ENCODE measurements at places on chromosomes 2 and 18.

- DNase-seq: no peak
Observed at GRCh38 chr2:158381205-158381604, 75.3 kb downstream of the CCDC148 start.

- no peak for DNase-seq
Observed at GRCh38 chr2:232588680-232589585, 38.4 kb downstream of the EIF4E2 start.

DNA sequence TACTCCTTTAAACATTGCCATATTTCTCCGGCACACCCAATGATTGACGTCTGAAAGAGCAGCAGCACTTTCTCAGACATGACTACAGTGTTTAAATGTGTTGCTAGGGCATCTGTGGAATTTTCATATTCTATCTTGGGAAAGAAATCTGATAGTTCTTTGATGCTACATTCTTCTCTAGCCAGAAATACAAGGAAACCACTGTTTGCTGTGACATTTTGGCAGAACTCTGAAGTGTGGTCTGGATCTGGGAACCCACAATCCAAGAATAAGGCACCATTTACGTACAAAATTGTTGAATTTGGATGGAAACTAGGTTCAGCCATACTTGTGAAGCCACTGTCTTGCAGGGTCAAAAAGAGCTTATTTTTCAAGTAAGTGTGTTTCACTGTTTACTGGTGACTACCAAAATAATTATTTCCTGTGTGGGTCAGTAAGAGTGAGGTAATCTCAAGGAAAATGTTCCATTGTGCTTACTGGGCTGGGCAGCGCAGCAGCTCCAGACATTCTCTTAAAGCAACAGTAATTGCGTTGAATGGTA, 21.3 kb upstream of the CD28 start:
- DNase-seq: no peak

GRCh38 chr2:145460112-145460511, 940.2 kb upstream of the ZEB2 start:
- DNase-seq: no peak

DNA sequence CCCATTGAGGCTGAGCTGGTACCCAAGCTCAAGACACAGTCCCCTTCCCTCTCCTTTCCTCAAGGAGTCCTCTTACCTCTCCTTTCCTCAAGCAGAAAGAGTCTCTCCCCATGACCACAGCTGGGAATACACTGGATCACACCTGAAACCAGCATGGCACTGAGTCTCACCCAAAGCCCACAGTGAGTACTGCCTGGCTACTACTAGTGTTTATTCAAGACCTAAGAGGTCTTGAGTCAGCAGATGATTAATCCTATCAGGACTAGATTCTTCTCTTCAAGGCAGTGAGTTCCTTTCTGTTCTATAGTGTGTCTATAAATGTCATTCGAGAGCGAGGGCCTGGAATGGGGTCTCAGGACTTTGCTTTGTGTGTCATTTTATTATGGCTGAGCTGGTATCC, 111.4 kb downstream of the METTL4 start:
- DNase-seq: no peak

DNA sequence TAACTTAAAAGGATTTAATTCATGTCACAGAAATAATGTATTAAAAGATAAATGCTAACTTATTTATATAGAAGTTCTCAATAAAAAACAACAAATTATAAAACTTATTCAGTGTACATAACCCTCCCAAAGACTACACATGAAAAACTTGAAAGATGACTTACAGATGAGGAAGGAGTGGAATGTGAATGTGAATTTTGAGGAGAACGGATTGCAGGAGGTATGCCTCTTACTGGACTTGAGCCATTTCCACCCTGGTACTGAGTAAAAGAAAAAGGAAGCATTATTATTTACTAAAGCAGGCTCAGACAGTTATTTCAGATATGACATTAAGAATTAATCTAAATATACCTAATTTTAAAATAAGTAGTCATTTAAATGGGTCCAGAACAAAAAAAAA, 104.4 kb downstream of the TLK1 start:
- no peak for DNase-seq

- DNase-seq: no peak
Observed at GRCh38 chr2:20723543-20723942, 56.6 kb downstream of the GDF7 start.

DNA sequence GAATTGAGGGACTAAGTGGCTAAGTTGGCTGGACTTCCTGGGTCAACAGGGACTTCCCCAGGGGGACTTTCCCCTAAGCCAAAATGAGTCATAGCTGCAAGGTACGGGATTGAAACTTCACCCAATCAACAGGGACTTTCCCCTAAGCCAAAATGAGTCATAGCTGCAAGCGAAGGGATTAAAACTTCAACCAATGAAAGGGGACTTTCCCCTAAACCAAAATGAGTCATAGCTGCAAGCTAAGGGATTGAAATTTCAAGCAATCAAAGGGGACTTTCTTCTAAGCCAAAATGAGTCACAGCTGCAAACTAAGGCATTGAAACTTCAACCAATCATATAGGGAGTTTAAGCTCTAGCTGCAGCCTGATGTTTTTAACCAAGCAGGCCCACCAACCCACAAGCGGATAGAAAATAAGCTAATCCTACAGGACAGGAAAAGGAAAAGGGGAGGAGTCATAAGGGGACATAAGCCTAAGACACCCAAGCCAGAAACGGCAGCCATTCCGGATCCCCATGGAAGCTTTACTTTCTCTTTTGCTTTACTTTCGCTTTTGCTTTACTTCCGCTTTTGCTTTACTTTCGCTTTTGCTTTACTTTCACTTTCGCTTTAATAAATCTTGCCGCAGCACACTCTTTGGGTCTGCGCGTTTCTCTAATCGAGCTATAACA, 1375.4 kb upstream of the CELF4 start:
- no peak for DNase-seq

GRCh38 chr2:230866756-230867523, 2.2 kb downstream of the ITM2C start:
- no peak for DNase-seq

DNA sequence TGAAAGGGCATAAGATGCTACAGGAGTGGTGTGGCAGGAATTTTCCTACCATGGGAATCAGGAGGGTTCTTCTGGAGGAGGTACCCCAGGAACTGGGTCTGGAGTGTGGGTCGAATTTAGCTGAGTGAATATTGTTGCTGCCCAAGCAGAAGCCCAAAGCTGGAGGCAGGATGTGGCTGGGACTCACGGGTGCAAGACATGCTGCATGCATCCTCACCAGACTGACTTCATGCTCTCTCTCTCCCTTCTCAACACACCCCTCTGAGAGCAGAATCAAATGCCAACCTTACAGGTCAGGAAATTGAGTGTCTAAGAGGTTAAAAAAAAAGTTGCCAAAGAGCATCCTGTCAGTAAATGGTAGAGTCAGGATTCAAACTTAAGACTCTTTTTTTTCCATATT, 78.8 kb upstream of the TTC39C start:
- no peak for DNase-seq

GRCh38 chr2:119549241-119549640, 5.0 kb downstream of the CFAP221 start:
- no peak for DNase-seq

- DNase-seq: no peak
Observed at GRCh38 chr2:73036766-73037165, 34.7 kb downstream of the SFXN5 start.

DNA sequence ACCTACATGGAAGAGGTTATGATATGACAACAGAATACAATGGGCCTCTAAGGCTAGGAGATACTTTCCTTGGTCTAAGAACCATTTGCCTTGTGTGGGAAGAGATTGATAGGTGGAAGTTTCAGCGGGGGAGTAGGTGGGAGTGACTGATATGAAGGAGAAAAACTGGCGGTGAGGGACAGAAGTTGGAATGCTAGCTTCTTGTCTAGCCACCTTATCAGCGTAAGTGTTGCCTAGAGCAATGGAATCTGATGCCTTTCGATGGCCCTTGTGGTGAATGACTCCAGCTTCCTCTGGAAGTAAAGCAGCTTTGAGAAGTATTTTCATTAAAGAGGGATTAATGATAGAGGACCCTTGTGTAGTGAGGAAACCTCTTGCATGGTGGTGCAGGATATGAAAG, 121.3 kb upstream of the GULP1 start:
- no peak for DNase-seq

- no peak for DNase-seq
Observed at GRCh38 chr2:242065426-242065825, 195.9 kb downstream of the RTP5 start.

GRCh38 chr2:176020400-176020799, 18.3 kb upstream of the LNPK start:
- no peak for DNase-seq

DNA sequence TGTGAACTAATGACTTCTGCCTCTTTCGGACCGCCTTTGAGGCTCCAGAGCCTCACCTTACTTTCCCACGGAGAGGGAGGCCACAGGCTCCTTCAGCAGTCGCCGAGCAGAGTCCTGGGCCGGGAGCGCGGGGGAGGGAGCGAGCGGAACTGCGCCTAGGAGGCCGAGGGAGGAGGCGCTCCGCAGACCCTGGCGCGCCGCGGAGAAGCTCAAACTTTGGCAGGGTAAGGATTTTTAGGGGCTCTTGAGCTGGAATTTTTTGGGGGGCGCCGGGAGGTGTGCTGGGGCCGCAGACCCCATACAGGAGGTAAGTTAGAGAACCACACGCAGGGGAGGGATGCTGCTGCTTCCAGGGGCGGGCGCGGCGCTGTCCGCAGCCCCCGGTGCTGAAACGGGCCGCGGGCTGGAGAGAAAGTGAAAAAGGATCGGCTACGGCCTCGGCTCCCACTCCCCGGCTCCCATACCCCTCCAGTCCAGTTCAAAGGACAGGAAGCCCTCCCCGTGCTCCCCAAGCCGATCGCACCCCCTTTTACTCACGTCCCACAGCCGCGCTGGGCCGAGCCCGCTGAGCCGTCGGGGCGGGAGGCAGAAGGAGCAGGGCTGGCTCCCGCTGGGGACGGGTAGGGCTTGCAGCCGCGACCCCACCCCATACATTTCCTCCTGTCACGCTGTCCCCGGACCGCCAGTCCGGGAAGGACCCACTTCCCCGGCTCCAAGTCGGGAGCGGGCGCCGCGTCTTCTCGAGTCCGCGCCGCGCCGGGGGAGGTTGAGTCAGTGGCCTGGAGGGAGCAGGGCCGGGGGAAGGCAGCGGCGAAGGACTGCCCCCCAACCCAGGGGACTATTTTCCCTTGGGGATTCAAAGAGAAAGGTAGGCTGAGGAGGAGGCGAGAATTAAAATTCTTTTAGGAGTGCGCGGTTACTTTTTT, at the start of gene CNGA3:
Gene CNGA3, plus strand, starts transcription at position 146 of the 926 bp plus-strand sequence. CDS start 23,520 bp downstream, outside the sequence.
- DNase-seq: no peak

- DNase-seq: no peak
Observed at GRCh38 chr18:62745089-62745751, 29.9 kb downstream of the PHLPP1 start.

DNA sequence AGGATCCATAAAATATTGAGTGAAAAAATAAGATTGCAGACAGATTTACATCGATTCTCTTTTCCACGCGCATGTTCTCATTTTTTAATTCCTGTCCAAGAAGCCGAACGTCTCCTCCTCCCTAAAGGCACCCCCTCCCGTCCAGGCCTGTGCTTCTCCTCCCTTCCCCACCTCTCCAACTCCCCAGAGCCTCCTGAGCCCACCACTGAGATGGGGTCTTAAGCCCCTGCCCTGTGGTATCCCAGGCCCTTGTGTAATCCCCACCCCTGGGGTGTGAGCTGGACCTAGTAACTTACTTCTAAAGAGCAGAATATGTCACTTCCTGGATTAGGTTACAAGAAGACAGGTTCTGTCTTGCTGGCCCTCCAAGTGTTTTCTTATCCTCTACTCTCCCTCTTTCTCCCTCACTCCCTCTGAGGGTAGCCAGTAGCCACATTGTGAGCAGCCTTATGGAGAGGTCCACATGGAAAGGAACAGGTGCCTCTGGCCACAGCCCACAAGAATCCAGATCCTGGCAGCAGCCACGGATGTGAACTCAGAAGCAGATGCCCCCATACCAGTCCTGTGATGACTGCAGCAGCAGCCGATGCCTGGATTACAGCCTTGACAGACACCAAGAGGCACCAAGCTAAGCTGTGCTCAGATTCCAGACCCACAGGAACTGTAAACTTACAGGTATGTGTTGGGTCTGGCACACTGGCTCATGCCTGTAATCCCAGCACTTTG, 39.6 kb upstream of the OTOS start:
- DNase-seq: no peak

DNA sequence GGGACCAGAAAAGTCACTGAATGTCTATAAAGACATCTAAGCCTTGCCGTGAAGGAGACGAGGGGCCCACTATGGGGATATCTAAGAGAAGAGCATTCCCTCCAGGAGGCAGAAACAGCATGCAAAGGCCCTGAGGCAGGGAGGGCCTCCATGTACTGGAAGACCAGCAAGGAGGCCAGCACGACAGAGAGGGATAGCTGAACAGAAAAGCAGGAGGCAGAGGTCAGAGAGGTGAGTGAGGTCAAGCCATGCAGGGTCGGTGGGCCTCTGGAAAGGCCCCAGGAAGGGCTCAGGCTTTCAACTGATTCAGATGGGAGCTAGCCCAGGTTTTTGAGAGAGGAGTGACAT, 5.7 kb downstream of the TRABD2A start:
- DNase-seq: no peak

- no peak for DNase-seq
Observed at GRCh38 chr2:46818141-46818621, 97.4 kb downstream of the MCFD2 start.

GRCh38 chr18:60555625-60556024, 183.1 kb upstream of the MC4R start:
- DNase-seq: no peak

DNA sequence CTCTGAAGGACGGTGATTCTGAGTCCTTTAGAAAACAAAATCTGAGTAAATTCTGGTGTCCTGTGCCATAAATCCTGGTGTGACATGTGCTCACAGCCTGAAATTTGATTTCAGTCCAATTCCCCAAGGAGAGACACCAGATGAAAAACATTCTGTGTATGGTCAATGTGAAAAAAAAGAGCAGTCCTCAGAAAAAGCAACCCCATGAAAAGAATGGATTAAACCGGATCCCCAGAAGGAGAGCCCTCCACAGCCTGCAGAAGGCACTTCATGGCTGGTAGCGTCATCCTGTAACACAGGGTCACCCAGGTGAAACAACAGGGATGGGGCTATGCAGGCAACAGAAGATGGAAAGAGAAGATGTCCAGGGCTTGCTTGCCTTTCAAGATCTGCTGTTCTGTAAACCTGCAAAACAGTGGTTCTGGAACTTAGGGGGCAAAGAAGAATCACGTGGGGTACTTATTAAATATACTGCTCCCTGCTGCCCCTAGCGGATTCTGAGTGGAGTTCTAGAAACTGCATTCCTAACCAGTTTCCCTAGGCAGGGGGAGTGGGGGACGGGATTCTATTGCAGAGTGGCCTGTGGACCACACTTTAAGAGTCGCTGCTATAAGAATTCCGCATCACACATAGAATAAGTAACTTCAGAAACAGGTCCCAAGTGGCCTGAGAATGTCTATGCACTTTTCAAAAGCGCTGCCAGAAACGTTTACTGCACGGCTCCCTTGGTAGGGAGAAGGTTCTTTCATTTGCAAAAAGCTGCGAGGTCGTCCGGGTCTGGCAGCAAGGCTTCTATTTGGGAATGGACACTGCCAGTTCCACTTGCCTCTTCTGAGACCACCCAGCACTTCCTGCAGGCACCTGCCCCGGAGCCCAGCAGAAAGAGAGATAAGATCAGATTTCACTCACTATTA, 118.9 kb upstream of the ARL5A start:
- no peak for DNase-seq

GRCh38 chr2:240225660-240226475, 85.4 kb upstream of the OTOS start:
- DNase-seq: no peak

- peak; percentile 35 for DNase-seq
Observed at GRCh38 chr2:100957996-100958653, 44.0 kb upstream of the RPL31 start.
